H1 (cell line): ENCODE measurements at places on chromosomes 7 and 10.

DNA sequence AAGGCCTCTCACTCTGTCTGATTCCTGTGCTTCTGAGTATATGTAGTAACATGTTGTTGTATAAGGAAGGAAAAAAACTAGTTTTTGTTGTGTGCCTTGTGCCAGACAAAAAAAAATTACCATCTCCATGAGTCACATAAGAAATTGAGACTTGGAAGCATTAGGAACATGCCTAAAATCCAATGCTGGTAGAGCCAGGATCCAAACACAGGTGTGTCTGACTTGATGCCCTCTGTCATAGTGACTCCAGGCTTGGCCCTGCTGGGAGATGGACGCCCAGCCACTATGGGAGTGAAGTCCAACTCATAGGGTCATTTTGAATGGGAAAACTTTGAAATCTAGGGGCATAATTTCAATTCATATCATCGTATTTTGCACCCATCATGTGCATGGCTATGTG lies 38.0 kb downstream of the PYROXD2 start:
- DNase-seq = no peak

DNA sequence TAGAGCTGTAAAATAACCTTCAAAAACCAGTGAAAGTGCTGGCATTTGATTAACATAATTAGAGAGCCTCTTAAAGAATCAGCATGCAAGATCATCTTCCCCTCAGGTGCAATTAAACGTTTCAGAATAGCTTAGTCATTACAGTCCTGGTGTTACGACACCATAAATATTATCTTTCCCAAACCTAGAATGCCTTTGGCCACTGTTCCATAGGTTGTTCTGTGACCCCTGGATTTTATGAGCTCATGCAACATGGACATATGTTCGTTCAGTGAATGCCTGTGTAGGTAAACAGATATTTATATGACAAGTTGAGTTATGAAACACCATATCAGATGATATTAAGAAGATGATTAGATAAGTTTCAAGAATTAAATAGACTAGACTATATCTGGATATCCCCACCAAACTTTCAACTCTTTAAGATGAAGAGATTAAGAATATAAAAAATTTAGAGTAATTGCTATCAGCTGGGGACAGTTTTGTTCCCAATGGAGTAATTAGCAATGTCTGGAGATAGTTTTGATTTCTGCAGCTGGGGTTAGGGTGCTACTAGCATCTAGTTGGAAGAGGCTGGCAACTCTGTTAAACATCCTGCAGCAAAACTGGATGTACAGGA lies 263.5 kb upstream of the DKK1 start:
- DNase-seq = no peak

GRCh38 chr10:6892864-6893263 lies 312.8 kb upstream of the PRKCQ start:
- no peak for DNase-seq

- no peak for DNase-seq
These were observed 116.2 kb downstream of the BAMBI start for GRCh38 chr10:28793482-28793881.

- no peak for DNase-seq
These were observed 748.4 kb upstream of the PHF14 start for GRCh38 chr7:10225275-10225674.

- DNase-seq = no peak
These were observed 280.0 kb upstream of the NRG3 start for GRCh38 chr10:81594991-81595390.

- DNase-seq = no peak
These were observed 69.8 kb upstream of the GSDME start for GRCh38 chr7:24827027-24827426.

DNA sequence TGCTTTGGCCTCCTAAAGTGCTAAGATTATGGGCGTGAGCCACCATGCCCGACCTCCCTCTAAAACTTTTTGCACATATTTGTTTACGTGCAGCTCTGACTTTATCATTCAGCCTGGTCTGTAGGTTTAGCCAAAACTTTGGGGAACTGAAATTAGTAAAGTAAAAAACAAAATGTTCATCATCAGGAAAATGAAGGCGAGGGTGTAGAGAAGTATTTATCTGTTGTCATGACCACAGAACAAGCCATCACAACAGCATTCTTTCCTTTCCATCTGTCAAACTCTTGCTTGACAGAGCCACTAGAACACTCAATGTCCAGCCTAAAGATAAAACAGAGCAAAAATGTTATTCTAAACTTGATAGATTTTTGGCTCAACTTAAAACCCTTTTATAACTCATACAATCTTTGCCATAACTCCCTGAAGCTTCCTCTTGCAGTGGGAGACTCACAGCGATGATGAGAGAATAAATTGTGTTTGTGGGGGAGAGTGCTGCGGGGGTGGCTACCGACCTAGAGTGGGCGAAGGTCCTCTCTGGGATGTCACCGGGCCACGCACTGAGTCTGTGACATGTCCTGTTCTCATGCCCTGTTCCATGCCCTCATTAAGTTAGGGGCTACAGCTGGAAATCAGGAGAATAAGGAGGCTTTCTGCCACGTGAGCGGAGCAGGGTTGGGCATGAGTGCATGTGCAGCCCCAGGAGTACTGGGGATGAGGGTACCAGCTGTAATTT lies 58.6 kb upstream of the MKRN1 start:
- DNase-seq = no peak
